ENCODE measurements at places on chromosomes 7 and 10. TPM values are rescaled to one million over a fixed set of nuclear protein-coding genes. Genes with fewer than 3 reads are reported as not detected.

VSTM4 gene
- 6.6 TPM for total RNA-seq

KCNIP2 gene
- 3.6 TPM for total RNA-seq

LIPM gene
- total RNA-seq, result not detected

BMPR1A gene
- 18.1 TPM for total RNA-seq

KLLN gene
- 0.78 TPM for total RNA-seq

OR6B1 gene
- total RNA-seq, result not detected

CYP26C1 gene
- total RNA-seq, result 0.13 TPM
